ENCODE measurements at places on chromosomes 16 and 17. TPM values are rescaled to one million over a fixed set of nuclear protein-coding genes. Genes with fewer than 3 reads are reported as not detected.

Gene CPHXL2
- not detected for total RNA-seq

DNA sequence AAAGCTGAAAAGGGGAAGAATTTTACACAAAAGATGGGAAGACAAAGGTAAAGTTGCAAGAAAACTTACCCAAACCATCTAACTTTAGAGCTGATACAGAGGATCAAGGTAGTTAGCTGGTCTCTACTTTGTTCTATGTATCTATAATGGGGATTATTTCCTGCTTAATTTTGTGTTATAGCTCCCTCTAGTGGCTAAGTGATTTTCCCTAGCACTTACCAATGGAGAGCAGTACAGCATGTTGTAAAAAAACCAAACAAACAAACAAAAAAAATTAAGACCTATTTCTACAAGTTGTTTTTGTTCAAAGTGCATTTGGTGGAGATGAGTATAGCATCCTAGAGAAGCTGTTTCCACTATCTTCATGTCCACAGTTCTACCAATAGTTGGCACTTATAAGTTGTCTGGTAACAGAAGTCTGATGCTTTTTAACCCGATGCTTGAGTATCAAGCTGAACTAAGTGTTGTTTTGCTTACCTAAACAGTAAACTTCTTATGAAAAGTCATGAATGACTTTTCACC is 7.5 kb downstream of the SRSF1 start:
- H3K4me3 ChIP-seq: no peak overlapping the region
- H3K36me3 ChIP-seq: peaks cover 78% of the 10 kb centered on the region
- no peaks in the 10 kb centered on the region for H3K27me3 ChIP-seq
- no peak overlapping the region for H3K27ac ChIP-seq
- DNase-seq: peak; percentile 80

GRCh38 chr17:62892870-62893338 is 73.1 kb upstream of the TANC2 start:
- DNase-seq: no peak
- H3K27ac ChIP-seq: no peak overlapping the region
- peaks cover 6% of the 10 kb centered on the region for H3K4me1 ChIP-seq
- no peak overlapping the region for H3K4me3 ChIP-seq
- no peaks in the 10 kb centered on the region for H3K36me3 ChIP-seq

- H3K36me3 ChIP-seq: no peaks in the 10 kb centered on the region
- no peaks in the 10 kb centered on the region for H3K4me1 ChIP-seq
- H3K27ac ChIP-seq: no peak overlapping the region
- peaks cover 39% of the 10 kb centered on the region for H3K27me3 ChIP-seq
- no peak for DNase-seq
Measured at GRCh38 chr16:56277075-56277474, 85.8 kb downstream of the GNAO1 start.

GRCh38 chr16:88428156-88428555 is 24.9 kb upstream of the ZFPM1 start:
- no peaks in the 10 kb centered on the region for H3K36me3 ChIP-seq
- H3K27ac ChIP-seq: no peak overlapping the region
- H3K27me3 ChIP-seq: no peaks in the 10 kb centered on the region
- no peak overlapping the region for H3K4me3 ChIP-seq
- DNase-seq: no peak
